MV-4-11 (cell line): ENCODE measurements at places on chromosomes 16 and 17.

DNA sequence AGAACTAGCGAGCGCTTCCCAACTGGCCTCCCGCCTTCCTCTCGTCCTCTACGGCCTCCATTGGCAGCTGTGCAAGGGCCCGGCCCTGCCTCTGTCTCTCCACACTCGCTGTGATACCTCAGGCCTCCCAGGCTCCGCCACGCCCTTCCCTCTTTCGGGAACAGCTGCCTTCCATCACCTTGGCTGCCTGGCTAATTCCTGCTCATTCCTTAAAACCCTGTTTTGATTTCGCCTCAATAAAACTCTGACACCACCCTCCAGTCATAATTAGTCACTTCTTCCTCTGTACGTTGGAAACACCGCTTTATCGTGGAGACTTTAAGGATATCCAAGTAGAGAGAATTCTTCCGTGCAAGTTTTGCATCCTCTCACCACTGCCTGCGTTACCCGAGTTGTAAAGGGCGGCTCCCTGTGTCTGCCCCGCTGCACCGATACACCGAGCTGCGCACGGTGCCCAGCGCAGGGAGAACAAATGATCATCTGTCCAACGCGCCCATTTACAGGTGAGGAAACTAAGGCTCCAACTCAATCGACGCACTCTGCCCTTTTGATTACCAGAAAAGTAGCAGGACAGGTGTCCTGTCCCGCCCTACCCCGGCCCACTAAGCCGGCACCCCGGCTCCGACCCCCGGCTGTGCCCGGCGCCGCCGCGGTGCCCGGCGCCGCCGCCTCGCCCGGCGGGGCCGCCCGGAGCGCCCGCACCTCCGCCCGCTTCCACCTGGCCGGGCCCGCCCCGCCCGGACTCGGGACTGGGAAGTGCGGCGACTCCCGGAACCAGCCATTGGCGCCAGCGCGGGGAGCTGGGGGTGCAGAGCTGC lies 139.7 kb downstream of the SEC14L1 start:
- DNase-seq, result no peak

DNA sequence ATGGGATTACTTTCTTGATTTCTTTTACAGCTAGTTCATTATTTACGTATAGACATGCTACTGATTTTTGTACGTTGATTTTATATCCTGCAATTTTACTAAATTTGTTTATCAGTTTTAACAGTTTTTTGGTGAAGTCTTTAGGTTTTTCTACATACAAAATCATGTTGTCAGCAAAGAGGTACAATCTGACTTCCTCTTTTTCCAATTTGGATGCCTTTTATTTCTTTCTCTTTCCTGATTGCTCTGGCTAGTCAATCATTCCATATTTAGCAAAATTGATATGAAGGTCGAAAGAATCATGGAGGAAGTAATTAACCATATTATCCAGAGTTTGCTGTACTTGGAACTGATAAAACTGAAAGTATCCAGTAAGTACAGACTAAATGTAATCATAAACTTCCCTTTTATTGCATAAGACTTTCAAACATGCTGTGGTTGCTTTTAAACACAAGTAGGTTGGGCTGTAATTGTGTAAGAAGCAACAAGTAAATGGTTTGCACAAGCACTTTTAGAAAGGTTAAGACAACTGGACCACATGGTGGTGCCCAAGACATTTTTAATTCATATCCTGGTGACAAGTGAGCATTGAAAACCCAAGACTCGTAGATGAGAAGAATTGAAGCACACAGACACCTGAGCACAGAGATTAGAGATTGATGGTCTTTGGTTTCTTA lies 8.4 kb downstream of the GDE1 start:
- peak; percentile 96 for DNase-seq

- peak; percentile 100 for DNase-seq
These were observed 4.0 kb upstream of the MAP1LC3B start for GRCh38 chr16:87387942-87388817.

DNA sequence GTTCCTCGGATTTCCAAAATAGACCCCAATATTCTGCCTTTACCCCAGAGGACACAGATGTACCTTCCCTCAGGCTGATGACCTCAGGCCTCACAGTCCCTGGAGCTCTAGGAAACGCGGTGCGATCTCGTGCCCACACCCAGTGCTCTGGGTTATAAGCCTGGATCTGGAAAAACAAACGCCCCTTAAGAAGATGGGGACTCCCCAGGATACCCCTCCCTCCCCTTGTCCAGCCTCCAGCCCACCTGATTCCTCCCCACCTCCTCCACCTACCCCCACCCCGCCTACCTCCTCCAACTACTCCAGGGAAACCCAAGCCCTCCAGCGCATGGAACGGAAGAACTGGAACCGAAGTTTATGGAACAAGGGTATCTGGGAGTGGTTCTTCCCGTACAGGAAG lies 19.1 kb downstream of the PRR11 start:
- no peak for DNase-seq

GRCh38 chr17:7677388-7678067 lies 9.8 kb downstream of the TP53 start:
- DNase-seq, result no peak

DNA sequence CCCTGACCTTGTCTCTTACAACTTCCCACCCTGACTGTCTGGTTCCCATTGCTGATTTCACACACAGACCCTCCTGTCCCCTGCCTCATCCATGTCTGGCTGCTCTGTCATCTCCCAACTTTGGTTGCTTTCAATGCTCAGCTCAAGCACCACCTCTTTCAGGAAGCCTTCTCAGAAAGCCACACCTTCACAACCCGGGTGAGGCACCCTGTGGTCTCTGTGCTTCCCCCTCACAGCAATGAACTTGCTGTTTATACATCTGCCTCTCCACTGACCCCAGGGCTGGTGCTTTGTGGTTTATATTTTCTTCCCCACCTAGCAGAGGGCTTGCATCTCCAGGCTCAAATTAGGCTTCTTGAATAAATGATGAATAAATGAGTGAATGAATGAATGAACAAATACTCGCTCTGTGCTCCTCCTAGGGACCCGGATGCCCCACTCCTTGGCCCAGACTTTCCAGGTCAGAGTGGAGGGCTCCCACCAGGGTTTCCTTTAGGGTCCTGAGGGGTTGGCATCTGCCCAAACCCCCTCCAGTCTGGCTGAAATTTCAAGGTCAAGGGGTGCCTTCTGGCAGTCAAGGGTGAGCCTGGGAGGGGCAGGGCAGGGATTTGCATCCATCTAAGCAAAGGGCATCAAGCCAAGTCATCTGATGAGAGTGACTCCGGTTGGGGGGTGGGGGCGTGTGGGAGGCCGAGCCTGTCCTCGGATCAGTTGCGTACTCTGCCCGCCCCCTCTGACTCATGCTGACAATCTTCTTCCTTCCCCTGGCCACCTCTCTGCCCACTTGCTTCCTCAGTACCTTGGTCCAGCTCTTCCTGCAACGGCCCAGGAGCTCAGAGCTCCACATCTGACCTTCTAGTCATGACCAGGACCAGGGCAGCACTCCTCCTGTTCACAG lies at the start of gene ITGAX:
TSS of gene ITGAX (plus strand) at position 783 of the 898 bp plus-strand sequence. CDS start at position 862, 79 bp downstream.
- DNase-seq, result peak; percentile 69

GRCh38 chr16:84459941-84460405 lies 44.5 kb downstream of the MEAK7 start:
- DNase-seq, result no peak

GRCh38 chr17:78019367-78019975 lies 61.0 kb downstream of the TNRC6C start:
- DNase-seq, result peak; percentile 22

DNA sequence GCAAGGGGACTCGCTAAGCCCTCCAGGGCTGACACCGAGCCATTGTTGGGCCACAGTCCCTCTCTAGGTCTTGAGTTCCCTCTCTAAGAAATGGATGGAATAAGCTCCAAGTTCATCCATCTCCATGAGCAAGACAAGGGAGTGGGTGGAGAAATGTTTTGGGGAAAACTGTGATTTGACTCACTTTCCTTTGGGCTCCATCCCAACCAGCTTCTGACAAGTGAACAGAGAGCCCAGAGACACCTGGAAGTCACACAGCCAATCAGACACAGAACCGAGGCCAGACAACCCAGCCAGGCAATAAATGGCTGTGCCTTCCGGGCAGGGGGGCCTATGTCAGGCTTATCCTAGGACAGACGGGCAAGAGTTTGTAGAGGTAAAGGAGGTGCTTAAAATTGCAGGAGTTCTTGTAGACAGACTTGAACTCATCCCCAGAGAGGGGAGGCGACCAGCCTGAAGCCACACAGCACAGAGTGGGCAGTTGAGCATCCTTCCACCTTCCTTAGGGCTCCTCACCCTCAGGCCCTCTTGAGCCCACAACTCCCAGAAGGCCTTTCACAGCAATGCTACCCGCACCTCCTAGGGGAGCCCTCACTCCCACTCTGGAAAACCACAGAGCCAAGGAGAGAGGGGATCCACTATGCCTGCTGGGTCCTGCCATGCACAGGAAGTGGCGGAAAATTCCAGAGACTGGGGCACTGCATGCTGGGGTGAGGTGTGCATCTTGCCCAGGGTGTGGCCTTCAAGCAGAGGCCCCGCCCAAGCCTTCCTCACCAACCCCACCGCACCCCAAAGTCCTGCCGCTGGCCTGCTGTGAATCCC lies 9.5 kb upstream of the FAM83G start:
- no peak for DNase-seq

GRCh38 chr16:7532534-7532933 lies 199.9 kb downstream of the RBFOX1 start:
- DNase-seq, result no peak

DNA sequence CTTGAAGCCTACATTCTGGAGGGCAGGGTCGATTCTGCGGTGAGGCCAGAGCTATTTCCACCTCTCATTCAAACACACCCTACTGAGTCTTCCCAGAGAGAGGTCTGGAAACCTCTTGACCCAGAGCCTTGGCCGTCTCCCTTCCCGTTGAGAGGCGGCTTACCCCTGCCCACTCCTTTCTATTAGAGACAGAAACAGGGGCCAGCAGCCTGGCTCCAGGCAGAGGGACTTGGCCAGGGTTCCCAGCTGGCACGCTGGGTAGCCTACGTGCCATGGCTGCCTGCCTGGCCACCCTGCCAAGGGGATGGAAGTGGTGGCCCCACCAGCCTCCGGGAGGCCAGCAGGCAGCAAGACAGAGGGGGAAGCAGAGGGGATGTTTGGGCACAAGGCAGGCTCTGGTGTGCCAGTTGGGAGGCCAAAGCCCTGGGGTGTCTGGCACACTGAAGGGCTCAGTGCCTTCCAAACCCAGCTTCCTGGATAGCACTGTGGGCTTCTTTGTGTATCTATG lies 6.0 kb downstream of the STAC2 start:
- DNase-seq, result no peak

GRCh38 chr17:1649844-1650501 lies at the start of gene RILP:
Gene RILP (minus strand): TSS chr17:1649866. CDS start chr17:1649804, 62 bp downstream.
- peak; percentile 64 for DNase-seq

DNA sequence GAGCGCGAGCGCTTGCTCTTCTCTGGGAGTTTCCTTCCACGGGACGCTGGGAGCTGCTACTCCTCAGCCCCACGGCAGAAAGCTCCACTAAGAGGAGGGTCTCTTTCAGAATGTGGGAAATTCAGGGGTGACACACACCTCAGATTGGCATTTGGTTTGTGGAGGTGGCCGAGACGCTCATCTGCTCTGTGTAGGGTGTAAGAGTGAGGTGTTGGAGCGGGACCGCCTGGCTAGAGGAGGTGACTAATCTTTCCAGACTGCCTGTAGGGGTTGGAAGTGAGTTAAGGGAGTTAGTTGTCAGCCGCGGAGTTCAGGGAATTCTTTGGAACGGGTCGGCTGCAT lies 735 bp downstream of the PSMD11 start:
- peak; percentile 22 for DNase-seq

DNA sequence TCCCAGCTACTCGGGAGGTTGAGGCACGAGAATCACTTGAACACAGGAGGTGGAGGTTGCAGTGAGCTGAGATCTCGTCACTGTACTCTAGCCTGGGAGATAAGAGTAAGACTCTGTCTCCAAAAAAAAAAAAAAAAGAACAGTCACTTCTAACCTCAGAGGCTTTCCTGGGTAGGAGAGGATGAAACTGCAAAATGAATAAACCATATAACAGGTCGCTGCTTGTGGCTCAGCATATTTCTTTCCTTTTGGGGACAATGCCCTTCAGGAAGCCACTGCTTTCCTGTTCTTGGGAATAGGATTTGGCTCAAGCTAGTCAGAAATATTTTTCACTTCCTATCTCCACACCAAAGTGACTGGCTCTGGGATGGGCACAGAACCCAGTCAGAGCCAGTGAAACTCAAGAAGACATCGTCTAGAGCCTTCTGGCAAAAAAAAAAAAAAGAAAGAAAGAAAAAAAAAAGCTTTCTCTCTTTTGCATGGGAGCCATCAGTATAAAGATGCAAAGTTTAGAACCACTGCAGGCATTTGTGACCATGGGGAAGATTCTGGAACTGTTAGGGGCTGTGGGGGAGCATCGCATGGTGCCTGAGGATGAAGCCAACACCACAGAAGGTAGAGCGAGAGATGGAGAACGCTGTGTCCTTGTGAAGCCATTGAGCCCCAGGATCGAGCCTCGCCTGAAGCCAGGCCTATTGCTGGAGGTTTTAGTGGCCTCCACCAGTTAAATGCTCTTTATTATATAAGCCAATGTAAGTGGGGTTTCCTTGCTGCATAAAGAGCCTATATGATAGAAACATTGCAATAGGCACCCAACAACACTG lies 71.8 kb upstream of the MRTFB start:
- no peak for DNase-seq

DNA sequence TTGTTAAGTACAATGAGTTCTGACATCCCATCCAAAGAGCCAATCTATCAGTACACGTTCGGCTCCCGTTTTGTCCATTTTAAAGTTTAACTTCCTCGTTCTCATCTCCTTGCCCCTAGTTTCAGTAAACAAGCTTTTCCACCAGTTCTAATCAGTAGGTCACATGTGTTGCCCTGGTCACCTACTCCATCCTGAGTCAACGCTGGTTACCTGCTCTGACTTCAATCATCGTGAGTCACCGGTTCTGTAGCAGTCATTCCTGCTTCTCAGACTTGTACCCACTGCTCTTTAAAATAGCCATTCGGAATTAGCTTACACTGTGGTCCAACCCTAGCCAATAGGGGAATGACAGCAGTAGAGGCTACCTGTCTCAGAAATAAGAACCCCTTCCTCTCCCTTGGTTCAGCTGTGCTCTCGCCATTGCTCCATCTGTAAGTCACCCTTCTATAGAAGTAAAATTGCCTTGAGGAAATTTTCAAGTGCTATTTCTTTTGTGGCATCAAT lies 191.0 kb downstream of the CPPED1 start:
- DNase-seq, result no peak

GRCh38 chr17:61248399-61248798 lies 151.2 kb upstream of the TBX2 start:
- DNase-seq, result peak; percentile 43

DNA sequence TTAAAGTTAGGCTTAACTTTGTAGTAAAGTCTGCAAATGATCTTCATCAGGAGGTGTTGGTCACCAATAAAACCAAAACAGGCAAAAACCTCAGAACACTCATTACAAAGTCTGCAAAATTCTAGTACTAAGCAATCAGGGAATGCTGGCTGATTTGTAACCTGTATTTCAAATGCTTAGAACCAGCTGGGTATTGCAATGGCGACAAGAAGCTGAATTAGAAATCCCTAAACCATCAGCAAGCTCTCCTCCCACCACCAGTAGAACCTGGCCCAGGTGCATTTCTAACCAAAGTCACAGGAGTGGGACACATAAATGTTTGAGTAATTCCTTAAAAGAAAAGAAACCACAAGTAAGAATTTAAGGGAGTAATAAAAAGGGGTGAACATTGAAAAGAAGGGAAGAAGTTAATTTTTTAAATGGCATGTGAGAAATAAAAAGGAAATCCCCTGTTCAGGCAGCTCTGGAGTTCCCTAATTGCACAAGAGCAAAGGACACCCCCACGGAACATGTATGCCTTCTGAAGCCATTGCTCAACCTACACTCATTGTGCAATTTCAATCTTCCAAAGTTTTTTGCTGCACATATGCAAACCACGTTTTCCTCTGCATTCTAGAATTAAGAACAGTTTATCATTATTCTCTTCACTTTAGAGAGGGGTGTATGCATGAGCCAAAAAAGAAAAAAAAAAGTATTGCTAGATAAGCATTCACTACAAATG lies 102.9 kb downstream of the HIC1 start:
- peak; percentile 83 for DNase-seq
